MV-4-11 (cell line): ENCODE measurements at places on chromosomes 5 and 9.
A peak's percentile ranks its signal among the peaks of the same experiment; 100 is the strongest.

- no peak for DNase-seq
Observed at GRCh38 chr5:72195581-72195980, 88.3 kb downstream of the MAP1B start.

- no peak for DNase-seq
Observed at GRCh38 chr5:122162100-122162638, 32.8 kb downstream of the ZNF474 start.

DNA sequence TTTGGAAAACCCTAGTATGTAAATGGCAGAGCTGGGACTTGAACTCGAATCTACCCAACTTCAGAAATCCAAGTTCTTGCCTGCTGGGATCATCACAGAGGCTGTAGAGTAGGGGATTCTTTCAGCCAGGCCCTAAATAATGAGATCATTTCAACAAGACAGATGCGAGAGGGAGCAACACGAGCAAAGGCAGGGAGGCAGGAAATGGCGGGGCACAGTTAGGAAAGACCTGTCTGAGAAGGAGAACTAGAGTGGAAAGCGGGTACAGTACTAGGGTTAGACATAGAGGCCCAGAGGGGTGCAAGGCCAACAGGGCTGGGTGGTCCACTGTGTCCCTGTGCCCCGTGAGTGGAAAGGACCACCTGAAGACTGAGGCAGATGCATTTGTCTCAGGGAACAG lies 46.1 kb downstream of the MVB12B start:
- peak; percentile 15 for DNase-seq

GRCh38 chr5:156401804-156402203 lies 74.8 kb downstream of the SGCD start:
- no peak for DNase-seq

- no peak for DNase-seq
Observed at GRCh38 chr5:154325566-154325965, 120.2 kb upstream of the SAP30L start.

DNA sequence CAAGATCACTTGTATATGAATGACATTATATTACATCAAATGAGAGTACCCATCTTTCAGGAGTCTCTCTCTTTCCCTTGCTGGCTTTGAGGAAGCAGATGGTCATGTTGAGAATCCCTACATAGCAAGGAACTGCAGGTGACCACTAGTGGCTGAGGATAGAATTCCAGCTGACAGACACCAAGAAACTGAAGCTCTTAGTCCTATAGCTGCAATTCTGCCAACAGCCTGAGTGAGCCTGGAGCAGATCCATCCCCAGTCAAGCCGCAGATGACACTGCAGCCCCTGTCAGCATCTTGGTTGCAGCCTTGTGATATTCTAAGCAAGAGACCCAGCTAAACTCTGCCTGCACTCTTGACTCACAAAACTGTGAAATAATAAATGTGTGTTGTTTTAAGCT lies 531.5 kb downstream of the CSNK1G3 start:
- peak; percentile 29 for DNase-seq
